CD4-positive, alpha-beta memory T cell (primary cell): ENCODE measurements at places on chromosomes 2 and 18. TPM values are rescaled to one million over a fixed set of nuclear protein-coding genes. Genes with fewer than 3 reads are reported as not detected.

- no peak for DNase-seq
These were observed 978.3 kb downstream of the BCL11A start for GRCh38 chr2:59575191-59575590.

DNA sequence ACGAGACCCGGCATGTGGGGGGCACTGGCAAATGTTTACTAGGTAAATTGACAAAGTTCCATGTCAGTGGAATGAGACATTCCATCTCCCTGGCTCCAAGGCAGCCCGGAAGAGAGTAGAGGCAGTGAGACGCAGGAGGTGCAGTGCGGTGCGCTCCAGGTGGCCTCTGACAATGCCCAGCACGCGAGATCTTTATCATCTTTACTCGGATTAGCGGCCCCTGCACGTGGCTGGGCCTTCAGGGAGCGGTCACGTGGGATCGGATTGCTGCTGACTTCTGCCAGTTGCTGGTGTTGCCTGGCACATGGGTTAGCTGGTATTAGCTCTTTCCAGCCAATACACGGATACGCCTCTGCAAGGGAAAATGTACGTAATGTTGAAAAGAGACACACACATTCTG lies 151.2 kb upstream of the ALKAL2 start:
- no peak for DNase-seq

GRCh38 chr2:145186303-145186702 lies 666.4 kb upstream of the ZEB2 start:
- no peak for DNase-seq

GRCh38 chr2:68391869-68392268 lies 26.8 kb downstream of the PLEK start:
- no peak for DNase-seq

- DNase-seq: no peak
These were observed 86.7 kb downstream of the ATL2 start for GRCh38 chr2:38290332-38290731.

DNA sequence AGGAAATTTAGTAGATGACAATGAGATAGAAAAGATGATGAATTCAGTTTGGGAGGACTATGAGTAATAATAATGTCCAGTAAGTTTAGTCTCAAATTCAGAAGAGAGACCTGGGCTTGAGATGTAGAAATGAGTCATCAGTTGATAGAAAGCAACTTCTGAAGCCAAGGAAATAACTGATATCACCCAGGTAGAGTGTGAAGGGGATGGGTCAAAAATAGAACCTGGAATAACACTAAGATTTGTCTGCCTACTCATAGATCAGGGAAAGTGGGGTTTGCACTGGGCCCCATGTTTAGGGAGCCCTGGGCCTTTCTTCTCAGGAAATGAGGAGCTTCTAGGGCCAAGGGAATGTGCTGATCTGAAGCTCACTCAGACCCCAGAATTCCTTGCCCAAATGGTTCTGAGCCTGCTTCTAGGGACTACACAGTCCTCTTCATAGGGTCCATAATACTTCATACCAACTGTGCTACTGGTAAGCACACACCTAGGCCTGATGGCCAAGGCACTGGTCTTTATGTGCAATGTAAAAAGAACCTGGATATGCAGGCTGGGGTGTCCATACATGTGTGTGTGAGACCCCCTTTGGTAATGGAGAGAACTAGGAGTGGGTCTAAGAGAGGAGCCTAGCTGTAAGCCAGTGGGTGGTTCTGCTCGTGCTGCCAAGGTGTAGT lies 141.2 kb downstream of the IKZF2 start:
- DNase-seq: no peak

Gene PLCD4
- total RNA-seq: 0.30 TPM
